Osteoblast (primary cell): ENCODE measurements at places on chromosomes 1 and 21. TPM values are rescaled to one million over a fixed set of nuclear protein-coding genes. Genes with fewer than 3 reads are reported as not detected.

DNA sequence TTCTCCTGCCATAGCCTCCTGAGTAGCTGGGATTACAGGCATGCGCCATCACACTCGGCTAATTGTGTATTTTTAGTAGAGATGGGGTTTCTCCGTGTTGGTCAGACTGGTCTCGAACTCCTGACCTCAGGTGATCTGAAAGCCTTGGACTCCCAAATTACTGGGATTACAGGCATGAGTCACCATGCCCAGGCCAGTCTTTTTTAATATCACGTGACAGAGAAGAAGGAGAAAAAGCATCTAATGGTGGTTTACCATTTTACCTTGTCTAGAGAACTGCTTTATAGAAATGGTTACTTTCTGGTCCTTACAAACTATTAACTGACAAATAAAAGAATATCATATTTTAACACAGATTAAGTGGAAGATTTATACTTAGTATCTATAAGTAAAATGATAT lies 168.0 kb downstream of the PTPRC start:
- H3K4me1 ChIP-seq, result peaks cover 6% of the 10 kb centered on the region
- no peak overlapping the region for H3K27ac ChIP-seq
- H3K27me3 ChIP-seq, result no peaks in the 10 kb centered on the region

DNA sequence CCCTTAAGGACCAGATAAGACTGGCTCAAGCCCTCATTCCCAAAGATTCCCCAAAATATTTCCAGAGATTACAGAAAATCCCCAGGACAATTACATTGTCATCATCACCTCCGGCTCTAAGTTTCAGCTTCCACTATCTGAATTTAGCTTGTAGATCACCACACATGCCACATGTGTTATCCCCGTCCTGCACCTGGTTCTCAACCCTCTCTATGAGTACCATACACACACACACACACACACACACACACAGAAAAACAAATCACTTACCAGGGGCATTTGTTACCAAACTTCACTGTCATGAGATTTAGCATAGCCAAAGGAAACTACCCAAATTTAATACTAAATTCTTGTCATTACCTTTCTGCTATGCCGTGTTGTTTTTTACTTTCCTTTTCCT lies 15.4 kb upstream of the TSPAN1 start:
- no peaks in the 10 kb centered on the region for H3K36me3 ChIP-seq
- no peaks in the 10 kb centered on the region for H3K27me3 ChIP-seq
- no peak overlapping the region for H3K27ac ChIP-seq

GRCh38 chr1:26542771-26543451 lies 13.3 kb downstream of the RPS6KA1 start:
- no peak overlapping the region for H3K27ac ChIP-seq
- peaks cover 11% of the 10 kb centered on the region for H3K4me1 ChIP-seq
- H3K27me3 ChIP-seq, result no peaks in the 10 kb centered on the region
- H3K36me3 ChIP-seq, result no peaks in the 10 kb centered on the region
- peak; percentile 86 for DNase-seq

Gene CNIH3
- 3.6 and 9.7 TPM in 2 replicates for total RNA-seq

- no peaks in the 10 kb centered on the region for H3K27me3 ChIP-seq
- DNase-seq, result peak; percentile 54
- H3K36me3 ChIP-seq, result peaks cover 60% of the 10 kb centered on the region
- H3K27ac ChIP-seq, result no peak overlapping the region
Observed at GRCh38 chr1:8354038-8354437, 36.1 kb downstream of the SLC45A1 start.

DNA sequence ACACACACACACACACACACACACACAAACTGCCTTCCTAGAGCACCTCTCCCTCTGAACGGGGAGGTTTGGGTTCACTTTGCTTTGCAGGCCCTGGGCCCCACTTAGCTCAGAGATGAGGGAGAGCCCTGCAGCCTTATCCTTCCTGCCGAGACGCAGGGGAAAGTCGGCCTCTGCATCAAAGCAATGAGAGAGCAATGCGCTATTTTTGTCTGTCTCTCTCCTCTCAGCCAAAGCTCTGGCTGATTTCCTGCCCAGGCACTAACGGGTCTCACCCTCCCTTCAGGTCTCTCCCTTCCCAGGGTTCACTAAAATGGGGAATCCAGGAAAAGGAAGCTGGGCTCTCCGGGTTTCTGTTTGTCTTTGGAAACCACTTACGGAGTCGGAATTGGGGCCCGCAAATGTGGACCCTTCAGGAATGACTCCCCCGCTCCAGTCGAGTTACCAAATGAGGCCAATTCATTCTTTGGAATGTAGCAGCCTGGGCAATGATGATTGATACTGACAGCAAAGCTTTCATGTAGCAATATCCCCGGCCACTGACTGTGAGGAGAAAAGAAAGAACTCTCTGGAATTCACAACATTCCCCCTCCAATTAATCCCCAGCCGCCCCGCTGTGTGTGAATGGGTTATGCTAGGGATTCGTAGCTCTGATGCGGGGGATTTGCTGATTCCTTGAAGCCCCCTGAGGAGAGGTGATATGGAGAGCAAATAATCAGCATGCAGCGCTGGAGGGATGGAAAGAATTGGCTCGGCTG lies 61.5 kb upstream of the WLS start:
- H3K27ac ChIP-seq, result no peak overlapping the region
- no peaks in the 10 kb centered on the region for H3K27me3 ChIP-seq
- H3K36me3 ChIP-seq, result no peaks in the 10 kb centered on the region
- peak; percentile 73 for DNase-seq
- no peaks in the 10 kb centered on the region for H3K4me1 ChIP-seq
- H3K4me3 ChIP-seq, result peak overlapping the region; percentile 30

Gene COL24A1
- 1.1 and 1.8 TPM in 2 replicates for total RNA-seq

DNA sequence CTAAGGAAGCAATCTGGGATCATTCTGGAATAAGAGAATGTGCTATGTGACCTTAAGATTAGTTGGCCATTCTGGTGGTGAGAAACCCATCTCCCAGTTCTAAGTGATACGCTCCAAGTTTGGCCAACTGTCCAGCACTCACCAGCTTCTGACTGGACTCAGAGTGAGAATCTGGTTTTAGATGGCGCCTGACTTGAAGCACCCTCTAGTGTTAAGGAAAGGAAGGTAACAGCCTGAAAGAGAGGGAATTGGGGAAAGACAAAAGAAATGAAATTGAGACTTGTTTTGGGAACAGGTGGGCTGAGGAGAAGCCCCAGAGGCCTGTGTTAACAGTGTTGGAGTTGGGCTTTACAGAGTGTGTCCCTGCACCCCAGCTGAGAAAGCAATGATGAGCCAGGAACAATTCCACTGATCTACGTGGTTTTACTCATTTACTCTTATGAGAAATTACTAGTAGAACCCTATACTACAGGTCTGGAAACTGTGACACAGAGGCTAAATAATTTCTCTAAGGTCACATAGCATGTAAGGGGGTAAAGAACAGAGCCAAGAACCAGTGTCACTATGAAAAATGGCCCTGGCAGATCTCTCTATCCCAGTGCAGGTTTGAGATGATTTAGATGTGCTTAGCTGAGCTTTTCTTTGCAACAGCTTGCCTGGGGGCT lies 9.3 kb upstream of the FCAMR start:
- H3K36me3 ChIP-seq, result no peaks in the 10 kb centered on the region
- H3K27ac ChIP-seq, result no peak overlapping the region
- DNase-seq, result no peak
- no peaks in the 10 kb centered on the region for H3K4me1 ChIP-seq
- H3K4me3 ChIP-seq, result no peak overlapping the region
- H3K27me3 ChIP-seq, result peaks cover 22% of the 10 kb centered on the region

Gene GBP2
- 43.3 and 55.0 TPM in 2 replicates for total RNA-seq

DNA sequence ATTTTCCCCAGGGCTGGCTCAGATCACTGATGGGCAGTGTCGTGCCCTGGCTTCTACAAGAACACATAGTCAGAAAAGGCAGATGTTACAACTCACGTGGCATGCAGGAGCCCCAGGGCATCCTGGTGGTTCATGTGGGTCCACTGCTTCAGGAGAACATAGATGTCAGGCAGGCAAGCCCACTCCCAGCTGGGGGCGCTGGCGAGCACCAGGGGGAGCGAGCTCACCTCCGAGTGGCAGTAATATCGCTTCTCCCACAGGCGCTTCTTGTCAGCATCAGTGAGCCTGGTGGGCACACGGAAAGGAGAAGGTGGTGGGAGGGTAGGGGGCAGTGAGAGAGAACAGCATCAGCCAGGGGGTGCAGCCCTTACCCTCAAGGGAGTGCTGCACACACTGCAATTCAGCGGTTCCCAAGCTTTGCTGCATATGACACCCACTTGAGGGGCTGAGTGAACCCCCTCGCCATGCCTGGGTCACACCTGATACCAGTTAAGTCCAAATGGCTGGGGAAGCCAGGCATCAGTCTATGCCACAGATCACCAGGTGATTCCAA lies 34.3 kb upstream of the PPP1R15B start:
- H3K27me3 ChIP-seq, result peaks cover 4% of the 10 kb centered on the region

- H3K4me1 ChIP-seq, result no peaks in the 10 kb centered on the region
- H3K27me3 ChIP-seq, result no peaks in the 10 kb centered on the region
- no peak overlapping the region for H3K27ac ChIP-seq
- no peak overlapping the region for H3K4me3 ChIP-seq
Observed at GRCh38 chr1:190453550-190453949, 24.1 kb downstream of the BRINP3 start.

Gene FAM78B
- 0.29 and 0.36 TPM in 2 replicates for total RNA-seq

GRCh38 chr1:180981596-180982387 lies 40.9 kb downstream of the STX6 start:
- DNase-seq, result no peak
- H3K4me3 ChIP-seq, result no peak overlapping the region
- peaks cover 55% of the 10 kb centered on the region for H3K36me3 ChIP-seq
- H3K27me3 ChIP-seq, result no peaks in the 10 kb centered on the region

GRCh38 chr1:171883849-171884248 lies 42.6 kb downstream of the DNM3 start:
- no peak overlapping the region for H3K4me3 ChIP-seq
- no peaks in the 10 kb centered on the region for H3K27me3 ChIP-seq

- no peak overlapping the region for H3K27ac ChIP-seq
- H3K36me3 ChIP-seq, result no peaks in the 10 kb centered on the region
- H3K27me3 ChIP-seq, result no peaks in the 10 kb centered on the region
- DNase-seq, result no peak
- H3K4me3 ChIP-seq, result no peak overlapping the region
Observed at GRCh38 chr21:39007985-39008384, 175.3 kb downstream of the PSMG1 start.

DNA sequence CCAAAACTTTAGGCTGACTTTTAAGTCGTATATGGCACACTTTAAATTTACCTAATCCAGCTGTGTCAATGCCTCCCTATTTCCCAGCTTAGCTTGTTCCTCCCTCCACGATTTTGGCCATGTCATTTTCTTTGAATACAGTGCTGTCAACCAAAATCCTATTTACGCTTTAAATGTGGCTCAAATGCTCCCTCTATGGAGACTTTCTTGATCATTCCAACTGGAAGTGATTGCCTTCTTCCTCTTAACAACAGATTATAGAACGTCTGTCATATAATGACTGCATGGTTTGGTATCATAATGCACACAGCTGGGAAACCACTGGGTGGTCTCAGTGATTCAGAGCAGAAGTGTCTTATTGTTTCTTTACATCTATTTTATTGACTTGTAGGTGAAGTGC lies 18.9 kb upstream of the BATF3 start:
- no peak overlapping the region for H3K27ac ChIP-seq
- peaks cover 15% of the 10 kb centered on the region for H3K4me1 ChIP-seq
- no peaks in the 10 kb centered on the region for H3K36me3 ChIP-seq
- H3K27me3 ChIP-seq, result no peaks in the 10 kb centered on the region
- no peak overlapping the region for H3K4me3 ChIP-seq
- no peak for DNase-seq

GRCh38 chr21:34770576-34770975 lies 101.8 kb downstream of the CLIC6 start:
- H3K36me3 ChIP-seq, result no peaks in the 10 kb centered on the region
- H3K27ac ChIP-seq, result no peak overlapping the region
- H3K27me3 ChIP-seq, result no peaks in the 10 kb centered on the region
- no peak for DNase-seq
- no peak overlapping the region for H3K4me3 ChIP-seq

Gene IGSF9
- under 0.01 TPM in 2 replicates for total RNA-seq

Gene S100A12
- not detected in 2 replicates for total RNA-seq

- H3K27ac ChIP-seq, result no peak overlapping the region
- H3K4me3 ChIP-seq, result no peak overlapping the region
- peaks cover 5% of the 10 kb centered on the region for H3K4me1 ChIP-seq
- peak; percentile 75 for DNase-seq
Observed at GRCh38 chr1:9842073-9842711, 18.4 kb upstream of the CLSTN1 start.

Gene SLC9C2
- not detected in 2 replicates for total RNA-seq

Gene ZNF648
- not detected in 2 replicates for total RNA-seq

Gene COPA
- 282 and 335 TPM in 2 replicates for total RNA-seq

DNA sequence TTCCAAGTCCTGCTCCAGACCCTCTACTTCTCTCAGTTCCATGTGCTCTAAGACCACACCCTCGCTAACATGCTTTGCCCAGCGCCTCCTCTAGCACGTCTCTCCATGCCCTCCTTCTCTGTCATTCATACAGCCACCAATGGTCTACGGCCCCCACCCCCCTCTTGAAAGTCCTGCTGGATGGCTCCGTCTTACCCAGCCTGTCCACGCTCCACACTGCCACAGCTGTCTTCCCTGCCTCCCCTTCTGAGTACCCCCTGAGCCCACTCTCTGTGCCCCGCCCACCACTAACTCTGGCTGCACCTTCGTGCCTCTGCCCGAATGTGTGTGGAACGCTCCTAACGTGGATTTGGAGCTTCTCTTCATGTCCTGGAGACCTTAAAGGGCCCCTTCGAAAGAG lies 244.6 kb downstream of the TRABD2B start:
- no peak for DNase-seq
- H3K4me3 ChIP-seq, result no peak overlapping the region
- no peaks in the 10 kb centered on the region for H3K4me1 ChIP-seq
- H3K36me3 ChIP-seq, result no peaks in the 10 kb centered on the region
- no peak overlapping the region for H3K27ac ChIP-seq

DNA sequence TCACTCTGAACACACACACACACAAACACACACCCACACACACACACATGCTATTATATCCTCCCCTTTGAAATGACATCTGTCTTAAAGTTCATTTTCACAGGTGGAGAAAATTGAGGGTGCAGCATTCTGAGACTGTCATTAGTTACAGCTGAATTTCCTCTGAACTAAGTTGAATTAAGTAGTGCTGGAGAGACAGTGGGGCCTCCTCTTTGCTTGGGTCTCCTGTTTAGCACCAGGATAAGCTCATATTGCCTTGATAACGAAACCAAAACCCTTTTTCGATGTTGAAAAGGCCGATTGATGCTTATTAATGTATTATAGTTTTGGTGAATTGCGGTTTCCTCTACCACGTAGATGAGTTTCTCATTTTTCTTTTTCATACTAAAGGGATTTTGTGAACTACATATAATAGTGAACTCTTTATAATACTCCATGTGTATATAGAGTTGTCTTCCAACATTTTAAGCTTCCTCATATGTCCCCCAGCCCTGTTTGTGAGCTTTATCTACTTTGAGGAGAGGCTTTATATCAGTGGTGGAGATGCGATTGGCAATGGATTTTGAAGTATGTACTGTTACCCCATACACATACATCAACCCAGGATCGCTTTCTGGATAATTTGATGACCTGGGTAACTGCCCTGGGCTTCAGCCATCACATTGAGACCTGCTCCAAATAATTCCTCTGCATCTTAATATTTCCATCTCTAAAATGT lies 17.4 kb downstream of the DYNLT5 start:
- no peak overlapping the region for H3K4me3 ChIP-seq
- no peaks in the 10 kb centered on the region for H3K27me3 ChIP-seq
- no peaks in the 10 kb centered on the region for H3K4me1 ChIP-seq
- DNase-seq, result no peak
- no peaks in the 10 kb centered on the region for H3K36me3 ChIP-seq

GRCh38 chr1:76501586-76502219 lies 365.6 kb upstream of the ST6GALNAC5 start:
- DNase-seq, result no peak
- H3K36me3 ChIP-seq, result no peaks in the 10 kb centered on the region
- H3K27me3 ChIP-seq, result no peaks in the 10 kb centered on the region
- H3K27ac ChIP-seq, result no peak overlapping the region
- no peaks in the 10 kb centered on the region for H3K4me1 ChIP-seq
